ENCODE measurements at places on chromosomes 16 and 17.

- DNase-seq: peak; percentile 95
Observed at GRCh38 chr17:45296003-45296832, 20.6 kb downstream of the MAP3K14 start.

DNA sequence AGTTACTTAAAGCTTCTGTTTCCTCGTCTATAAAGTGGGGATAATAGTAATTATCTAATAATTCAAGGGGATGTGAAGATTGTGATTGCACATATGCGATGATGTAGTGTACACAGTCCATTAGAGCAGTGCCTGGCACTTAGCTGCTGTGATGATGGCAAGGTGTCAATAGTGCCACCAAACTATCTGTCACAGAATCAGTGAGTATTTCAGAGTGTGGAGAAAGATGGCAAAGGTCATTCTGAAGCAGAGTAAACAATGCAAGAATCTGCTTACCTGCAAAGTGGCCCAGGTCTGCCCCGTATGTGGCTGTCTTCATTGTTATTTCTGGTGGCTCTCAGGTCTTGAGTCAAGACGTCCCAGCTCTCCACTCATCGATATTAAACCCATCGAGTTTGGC lies 15.1 kb downstream of the SYT17 start:
- no peak for DNase-seq

- DNase-seq: no peak
Observed at GRCh38 chr17:39429600-39429999, 21.5 kb downstream of the MED1 start.

GRCh38 chr17:52157603-52158449 lies 688 bp downstream of the CA10 start:
- no peak for DNase-seq

GRCh38 chr16:67563708-67564468 lies 1.6 kb downstream of the CTCF start:
- peak; percentile 71 for DNase-seq

- peak; percentile 36 for DNase-seq
Observed at GRCh38 chr17:42422958-42423712, at the start of gene CAVIN1. Gene CAVIN1, minus strand, starts transcription at chr17:42423256. Its CDS starts 159 bp downstream, at chr17:42423097.

- peak; percentile 63 for DNase-seq
Observed at GRCh38 chr16:2150418-2151187, 2.2 kb downstream of the RAB26 start.

DNA sequence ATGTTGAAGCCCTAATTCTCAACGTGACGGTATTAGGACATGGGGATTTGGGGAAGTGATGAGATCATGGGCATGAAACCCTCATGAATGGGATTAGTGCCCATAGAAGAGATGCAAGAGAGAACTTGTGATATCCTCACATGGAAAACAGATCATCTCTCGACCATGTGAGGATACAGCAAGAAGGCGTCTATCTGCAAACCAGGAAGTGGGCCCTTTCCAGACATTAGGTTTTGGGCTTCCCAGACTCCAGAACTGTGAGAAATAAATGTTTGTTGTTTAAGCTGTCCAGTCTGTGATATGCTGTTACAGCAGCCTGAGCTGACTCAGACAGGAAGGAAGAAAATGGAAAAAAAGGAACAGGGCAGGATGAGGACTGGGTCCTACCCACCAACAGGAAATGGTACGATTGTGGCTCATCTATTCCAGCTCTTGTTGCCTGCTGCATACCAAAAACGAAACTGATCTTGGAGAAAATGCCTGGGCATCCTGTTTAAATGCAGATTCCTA lies 21.9 kb upstream of the SSTR2 start:
- DNase-seq: peak; percentile 81

DNA sequence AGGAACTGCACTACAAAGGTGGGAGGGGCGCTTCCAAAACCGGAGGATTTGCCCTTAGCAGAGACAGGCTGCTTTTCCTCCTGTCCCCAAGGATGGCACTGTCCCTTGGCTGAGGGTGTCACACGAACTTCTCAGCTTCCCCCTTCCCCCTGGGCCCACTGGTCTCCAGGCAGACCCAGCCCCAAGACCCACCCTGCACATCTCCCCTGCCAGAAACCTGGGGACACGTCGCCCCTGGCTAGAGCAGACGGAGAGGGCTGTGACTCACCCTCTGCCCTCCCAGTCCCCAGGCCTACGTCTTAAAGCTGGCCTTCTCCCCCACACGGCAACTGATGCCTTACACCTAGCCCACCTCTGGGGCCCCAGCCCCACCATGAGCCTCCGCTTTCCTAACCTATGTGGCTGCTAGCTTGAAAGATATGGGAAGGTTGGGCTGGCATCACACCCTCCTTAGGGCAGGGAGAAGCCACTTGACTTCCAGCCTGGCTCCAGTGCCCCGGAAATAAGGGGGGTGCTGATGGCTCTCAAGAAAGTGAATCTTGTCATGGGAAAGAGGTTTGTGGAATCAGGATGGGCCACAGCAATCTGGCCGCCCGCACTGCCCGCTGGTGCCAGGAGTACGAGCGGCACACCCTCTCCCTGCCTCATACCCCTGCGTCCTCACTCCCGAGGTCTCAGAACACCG lies 4.6 kb downstream of the ZNF319 start:
- no peak for DNase-seq

DNA sequence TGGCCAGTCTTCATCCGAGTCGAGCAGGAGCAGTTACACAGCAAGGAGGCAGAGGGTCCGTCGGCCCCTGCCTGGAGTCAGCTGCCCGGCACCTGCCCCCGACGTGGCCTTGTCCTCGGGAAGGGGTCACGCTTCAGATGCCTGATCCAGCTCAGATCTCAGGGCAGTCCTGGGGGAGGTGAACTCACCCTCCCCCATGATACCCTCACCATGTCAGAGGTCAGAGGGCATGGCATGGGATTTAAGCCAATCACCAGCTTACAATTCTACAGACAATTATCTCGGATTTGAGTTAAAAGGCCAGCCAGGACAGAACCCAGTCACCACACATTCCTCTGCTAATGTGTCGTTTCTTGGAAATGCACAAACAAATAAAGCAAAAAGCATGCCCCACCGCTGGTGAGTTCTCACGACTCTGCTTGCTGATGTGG lies 211.3 kb downstream of the FOXL1 start:
- DNase-seq: no peak

GRCh38 chr17:59349178-59349577 lies 17.7 kb downstream of the YPEL2 start:
- no peak for DNase-seq

DNA sequence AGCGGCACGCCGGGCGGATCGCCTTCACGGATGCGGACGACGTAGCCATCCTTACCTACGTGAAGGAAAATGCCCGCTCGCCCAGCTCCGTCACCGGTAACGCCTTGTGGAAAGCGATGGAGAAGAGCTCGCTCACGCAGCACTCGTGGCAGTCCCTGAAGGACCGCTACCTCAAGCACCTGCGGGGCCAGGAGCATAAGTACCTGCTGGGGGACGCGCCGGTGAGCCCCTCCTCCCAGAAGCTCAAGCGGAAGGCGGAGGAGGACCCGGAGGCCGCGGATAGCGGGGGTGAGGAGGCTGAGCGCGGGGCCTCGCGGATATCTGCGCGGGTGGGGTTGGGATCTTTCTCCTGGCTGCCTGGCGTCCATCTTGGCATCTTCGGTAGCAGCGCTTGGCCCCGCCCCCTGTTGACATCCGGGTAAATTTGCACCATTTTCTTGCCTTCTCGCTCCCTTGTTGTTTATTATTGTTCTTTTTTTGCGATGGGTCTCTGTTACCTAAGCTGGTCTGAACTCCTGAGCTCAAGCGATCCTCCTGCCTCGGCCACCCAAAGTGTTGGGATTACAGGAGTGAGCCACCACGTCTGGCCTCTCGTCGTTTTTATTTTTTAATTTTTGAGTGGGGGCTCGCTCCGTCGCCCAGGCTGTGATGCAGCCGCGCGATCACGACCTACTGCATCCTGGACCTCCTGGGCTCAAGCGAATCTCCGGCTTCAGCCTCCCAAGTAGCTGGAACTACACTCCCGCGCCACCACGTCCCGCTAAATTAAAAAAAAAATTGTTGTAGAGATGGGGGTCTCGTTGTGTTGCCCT lies 898 bp downstream of the TERF2IP start:
- peak; percentile 84 for DNase-seq

GRCh38 chr16:178668-179015 lies 1.6 kb upstream of the HBQ1 start:
- no peak for DNase-seq

- DNase-seq: no peak
Observed at GRCh38 chr16:55434000-55434399, 45.0 kb upstream of the MMP2 start.

Measured in OCI-M1 (cell line).